GM12864 (cell line): ENCODE measurements at places on chromosomes 12 and 14.
A peak's percentile ranks its signal among the peaks of the same experiment; 100 is the strongest.

GRCh38 chr12:104802208-104802607 is 155.9 kb downstream of the SLC41A2 start:
- DNase-seq = no peak

- no peak for DNase-seq
Measured at GRCh38 chr14:39107591-39107996, 4.6 kb upstream of the SEC23A start.

DNA sequence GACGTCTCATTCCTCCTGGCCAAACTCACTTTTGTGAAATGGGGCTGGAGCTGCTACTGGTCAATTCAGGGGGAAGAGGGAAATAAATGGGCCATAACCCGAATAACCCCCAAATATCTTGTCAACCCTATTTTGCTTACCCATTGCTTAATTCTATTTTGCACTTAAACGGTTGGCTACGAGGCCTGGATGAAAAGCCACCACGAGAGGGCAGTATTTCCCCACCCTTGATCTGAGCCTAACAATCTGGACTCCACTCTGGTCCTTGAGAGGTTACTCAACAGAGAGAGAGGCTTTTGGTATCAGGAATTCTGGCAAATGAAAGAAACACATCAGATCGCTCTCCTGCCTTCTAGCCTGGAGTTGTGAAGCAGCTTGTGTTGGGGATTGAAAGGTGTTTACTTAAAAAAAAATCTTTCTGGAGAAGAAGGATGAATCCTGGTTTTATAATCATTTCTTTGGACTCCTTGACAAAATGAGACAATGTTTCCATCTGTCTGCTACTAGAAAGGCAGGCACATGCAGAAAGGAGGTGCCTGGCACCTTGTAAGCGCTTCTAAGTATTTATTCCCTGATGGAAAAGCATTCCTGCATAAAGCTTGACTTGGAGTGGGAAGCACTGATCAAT is 22.4 kb upstream of the FBXO21 start:
- no peak for DNase-seq

DNA sequence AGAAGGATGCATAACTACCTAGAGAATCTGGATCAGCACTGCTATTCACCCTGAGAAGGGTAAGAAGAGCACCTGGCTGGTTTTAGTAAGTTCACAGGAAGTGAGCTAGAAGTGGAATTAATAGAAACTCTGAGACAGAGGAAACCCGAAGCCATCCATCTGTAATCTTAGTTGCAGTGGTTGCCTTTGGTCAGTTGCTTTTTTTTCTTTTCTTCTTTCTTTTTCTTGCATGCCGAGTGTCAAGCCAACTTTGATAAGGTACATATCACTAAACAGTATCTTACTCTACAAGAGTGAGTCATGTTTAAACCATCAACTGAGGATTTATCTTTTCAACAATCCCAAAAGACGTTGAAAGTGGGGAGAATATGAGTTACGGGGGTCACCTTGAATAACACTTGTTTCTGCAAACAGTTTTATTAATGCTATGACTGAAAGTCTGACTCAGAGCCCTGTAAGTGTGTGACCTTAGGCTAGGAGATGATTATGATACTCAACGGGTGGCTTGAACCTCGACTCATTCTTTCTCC is 26.7 kb downstream of the C12orf75 start:
- peak; percentile 53 for DNase-seq

DNA sequence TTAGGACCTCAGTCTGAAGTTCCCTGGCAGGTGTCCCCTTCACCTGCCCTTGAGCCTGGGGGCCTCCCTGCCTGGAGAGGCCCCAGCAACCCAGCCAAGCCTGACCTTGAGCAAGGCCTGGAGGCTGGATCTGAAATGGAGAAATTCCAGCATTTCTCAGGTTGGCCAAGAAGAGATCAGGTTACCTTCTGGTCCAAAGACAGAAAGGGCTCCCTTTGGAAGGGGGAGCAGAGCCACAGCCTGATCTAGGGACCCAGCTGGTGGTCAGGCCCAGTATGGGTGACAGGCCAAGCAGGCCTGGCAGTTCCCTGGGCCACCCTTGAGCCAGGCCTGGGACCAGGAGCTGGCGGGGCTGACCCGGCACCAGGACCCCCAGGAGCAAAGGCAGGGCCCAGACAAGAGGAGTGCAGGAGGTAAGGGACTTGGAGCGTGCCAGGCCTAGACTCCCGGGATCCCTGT is 82.8 kb downstream of the TNFAIP2 start:
- DNase-seq = no peak

- no peak for DNase-seq
Measured at GRCh38 chr12:105060715-105061378, 23.4 kb downstream of the ALDH1L2 start.

- no peak for DNase-seq
Measured at GRCh38 chr14:96512602-96513397, 10.6 kb downstream of the PAPOLA start.

GRCh38 chr12:83575326-83575725 is 888.6 kb downstream of the TMTC2 start:
- no peak for DNase-seq

GRCh38 chr12:69019910-69020309 is 86.9 kb upstream of the CPM start:
- DNase-seq = no peak

DNA sequence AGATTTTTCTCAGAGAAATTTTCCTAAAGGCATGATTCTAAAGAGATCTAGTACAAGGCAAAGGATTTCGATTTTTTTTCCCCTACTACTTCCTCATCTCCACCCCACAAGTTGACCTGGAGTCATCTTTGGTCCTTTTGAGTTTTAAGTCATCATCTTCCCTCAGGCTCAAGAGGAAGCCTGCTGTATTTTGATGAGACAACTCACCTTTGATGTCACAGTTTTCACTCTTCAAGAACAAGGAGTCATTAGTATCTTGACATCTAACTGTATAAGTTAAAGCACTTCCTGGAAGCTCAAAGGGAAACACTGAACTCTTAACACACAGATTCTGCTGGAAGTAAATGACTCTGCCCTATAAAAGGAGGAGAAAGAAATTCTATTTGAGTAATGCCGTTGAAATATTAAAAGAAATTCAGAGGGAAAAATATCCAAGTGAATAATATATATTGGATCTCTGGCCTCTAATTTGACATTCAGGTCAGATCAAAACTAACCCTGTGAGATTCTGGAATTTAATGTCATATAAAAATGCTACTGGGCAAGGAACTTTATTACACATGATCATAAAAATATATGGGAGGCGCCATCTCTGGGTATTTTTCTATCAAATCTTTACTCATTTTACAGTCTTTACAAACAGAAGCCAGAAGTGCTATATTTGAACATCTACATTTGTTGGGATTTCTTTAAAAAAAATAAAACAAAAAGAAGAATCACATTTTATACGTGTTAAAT is 435.0 kb downstream of the NRXN3 start:
- DNase-seq = no peak
